ENCODE measurements at places on chromosomes 2 and 18.

DNA sequence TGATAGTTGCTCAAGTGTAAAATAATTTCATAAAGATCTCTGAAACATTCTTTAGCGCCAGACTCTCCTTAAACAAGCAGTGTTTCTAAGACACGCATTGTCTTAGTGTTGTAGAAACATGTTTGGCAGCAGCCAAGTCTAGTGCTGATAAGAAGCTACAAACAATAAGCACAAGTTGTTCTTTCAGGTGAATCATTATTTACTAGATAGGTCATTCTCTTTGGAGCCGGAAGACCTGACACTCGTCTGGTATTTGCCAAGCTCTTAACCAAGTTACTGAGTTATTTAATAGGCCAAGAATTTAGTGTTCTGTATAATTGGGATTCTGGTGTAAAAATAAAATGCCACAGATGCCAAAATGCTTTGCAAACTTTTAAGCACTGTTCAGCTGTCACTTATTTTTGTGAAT, 852.1 kb downstream of the CPS1 start:
- no peak for DNase-seq

DNA sequence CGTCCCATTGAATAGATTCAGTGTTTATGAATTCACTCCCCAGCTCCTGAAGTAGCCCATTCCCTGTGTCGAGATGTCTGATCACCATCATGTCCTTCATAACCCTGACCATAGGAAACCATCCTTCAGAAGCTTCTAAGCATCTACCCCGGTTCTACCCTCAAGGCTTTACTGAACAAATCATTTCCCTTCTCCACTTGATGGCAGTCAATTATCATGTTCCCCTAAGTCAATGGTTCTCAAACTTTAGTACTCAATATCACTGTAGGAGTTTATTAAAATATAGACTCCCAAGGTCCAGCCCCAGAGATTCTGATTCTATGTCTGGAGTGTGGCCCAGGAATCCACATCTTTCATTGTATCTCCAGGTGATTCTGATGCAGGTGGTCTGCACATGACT, 228.4 kb upstream of the SP5 start:
- DNase-seq, result no peak

DNA sequence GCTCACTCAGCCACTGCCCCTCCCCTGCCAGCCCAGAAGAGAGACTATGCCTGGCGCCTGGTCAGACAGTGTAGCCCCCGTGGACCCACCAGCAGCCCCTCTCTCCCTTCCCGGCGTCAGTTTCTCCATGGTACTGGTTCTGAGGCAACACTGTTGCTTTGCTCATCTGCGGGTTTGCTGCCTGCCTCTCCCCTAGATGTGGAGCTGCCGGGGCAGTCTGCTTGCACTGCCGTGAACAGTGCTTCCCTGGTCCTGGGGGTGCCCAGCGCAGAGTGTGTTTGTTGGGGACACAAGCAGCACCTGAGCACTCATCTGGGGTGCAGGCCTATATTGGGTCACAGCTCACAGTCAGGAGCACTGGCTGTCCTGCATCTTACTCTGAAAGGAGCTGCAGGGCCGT, 309.9 kb downstream of the NDUFA10 start:
- DNase-seq, result no peak

DNA sequence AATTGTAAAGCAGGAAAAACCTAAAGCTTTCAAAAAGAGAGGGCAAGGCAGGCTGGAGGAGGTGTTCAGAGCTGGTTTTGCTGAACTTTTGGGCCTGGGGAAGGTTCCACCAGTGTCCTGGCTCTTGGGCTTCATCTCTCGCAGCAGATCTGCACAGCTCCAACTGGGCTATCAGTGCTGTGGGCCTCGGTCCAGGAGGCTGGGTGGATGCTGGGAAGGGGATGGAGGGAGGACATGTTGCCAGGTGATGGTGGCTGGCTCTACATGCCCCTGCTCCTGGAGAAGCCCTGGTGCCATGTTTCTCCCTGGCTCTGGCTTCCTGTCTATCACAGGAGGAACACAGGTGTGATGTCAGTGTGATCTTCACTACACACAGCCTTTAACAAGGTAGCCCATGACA, 187.1 kb downstream of the SH3RF3 start:
- DNase-seq, result no peak

DNA sequence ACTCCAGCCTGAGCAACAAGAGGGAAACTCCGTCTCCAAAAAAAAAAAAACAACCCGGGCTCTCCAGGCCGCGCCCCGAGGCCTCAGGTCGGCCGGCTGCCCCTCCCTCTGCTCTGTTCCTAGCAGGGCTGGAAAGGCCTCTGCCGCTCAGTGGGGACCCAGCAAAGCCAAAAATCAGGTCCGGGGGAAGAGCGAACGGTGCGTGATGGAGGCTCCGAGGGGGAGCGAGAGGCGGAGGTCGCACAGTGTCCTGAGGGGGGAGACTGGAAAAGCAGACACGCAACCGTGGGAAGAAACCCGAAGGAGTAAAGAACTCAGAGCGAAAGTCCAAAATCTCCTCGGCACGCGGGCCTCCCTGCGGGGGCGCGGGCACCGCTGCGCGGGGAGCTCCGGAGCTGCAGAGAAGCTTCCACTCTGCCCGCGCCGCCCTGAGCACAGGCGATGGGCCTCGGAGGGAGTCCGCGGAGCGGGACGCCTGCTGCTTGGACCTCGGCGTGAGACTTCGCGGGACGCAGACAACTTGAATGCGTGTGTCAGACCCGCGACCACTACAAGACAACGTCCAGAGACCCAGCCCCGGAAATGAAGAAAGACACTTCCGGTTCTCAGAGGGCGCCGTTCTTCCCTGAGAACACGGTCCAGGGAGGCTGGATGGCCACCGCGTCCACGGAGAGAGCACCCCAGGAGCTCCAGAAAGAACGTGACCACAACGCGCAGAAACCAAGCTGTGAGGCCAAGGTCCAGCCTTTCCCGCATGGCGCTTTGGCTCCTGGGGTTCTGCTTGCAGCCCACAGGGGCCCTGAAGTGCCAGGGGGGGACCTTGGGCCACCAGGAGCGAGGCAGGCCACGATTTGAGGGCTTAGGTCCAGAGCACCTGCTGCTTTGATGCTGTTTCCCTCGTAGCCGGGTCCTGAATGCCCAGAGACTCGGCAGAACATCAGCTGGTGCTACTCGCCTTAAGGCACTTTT, 219.8 kb downstream of the DPP10 start:
- peak; percentile 54 for DNase-seq

DNA sequence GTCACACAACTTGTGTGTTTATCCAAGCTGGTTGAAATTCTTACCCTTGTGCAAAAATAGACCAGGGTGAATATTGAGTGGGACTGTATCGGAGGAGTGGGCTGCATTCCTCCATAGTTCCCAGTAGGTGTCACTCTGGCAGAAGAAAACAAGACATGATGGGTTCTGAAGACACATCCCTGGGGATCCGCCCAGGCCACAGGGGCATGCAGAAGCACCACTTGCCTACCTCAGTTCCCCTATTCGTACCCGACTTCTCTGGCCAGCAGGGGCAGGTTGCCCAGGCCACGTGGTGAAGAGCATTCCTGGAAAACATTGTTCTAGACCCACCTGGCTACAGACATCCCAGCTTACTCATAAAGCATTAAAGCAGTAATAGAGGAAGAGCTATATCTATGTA, 168.2 kb downstream of the FAM210A start:
- peak; percentile 18 for DNase-seq

GRCh38 chr2:202171241-202171825, 67.1 kb downstream of the SUMO1 start:
- no peak for DNase-seq

- DNase-seq, result no peak
Measured at GRCh38 chr2:163570391-163570790, 165.4 kb downstream of the FIGN start.

- no peak for DNase-seq
Measured at GRCh38 chr2:136386046-136386445, 268.1 kb upstream of the CXCR4 start.

Measured in NT2/D1 (cell line).